Ascending aorta (tissue), 2 donors: ENCODE measurements at places on chromosomes 3 and 15.

DNA sequence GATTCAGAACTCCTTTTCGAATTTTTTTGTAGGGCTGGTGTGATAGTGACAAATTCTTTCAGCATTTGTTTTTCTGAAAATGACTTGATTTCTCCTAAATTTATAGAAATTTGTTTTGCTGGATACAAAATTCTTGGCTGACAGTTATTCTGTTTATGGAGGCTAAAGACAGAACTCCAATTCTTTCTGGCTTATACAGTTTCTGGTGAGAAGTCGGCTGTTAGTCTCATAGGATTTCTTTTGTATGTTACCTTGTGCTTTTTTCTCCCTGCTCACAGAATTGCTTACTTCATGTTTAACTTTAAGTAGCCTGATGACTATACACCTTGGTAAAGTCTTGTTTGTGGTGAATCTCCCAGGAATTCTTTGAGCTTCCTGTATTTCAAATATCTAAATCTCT, 1264.6 kb downstream of the NSUN3 start:
- H3K36me3 ChIP-seq: no peaks in the 10 kb centered on the region
- H3K4me1 ChIP-seq: no peaks in the 10 kb centered on the region
- H3K4me3 ChIP-seq: no peak overlapping the region

- H3K27me3 ChIP-seq: no peaks in the 10 kb centered on the region
- peaks cover 9% of the 10 kb centered on the region for H3K4me1 ChIP-seq
- H3K27ac ChIP-seq: no peak overlapping the region
- no peak overlapping the region for H3K4me3 ChIP-seq
- no peaks in the 10 kb centered on the region for H3K36me3 ChIP-seq
- no peak for DNase-seq
Measured at GRCh38 chr3:190122198-190122771, 1.6 kb upstream of the P3H2 start.

GRCh38 chr3:13222891-13223573, 149.8 kb upstream of the IQSEC1 start:
- H3K4me3 ChIP-seq: no peak overlapping the region
- no peak overlapping the region for H3K27ac ChIP-seq
- H3K27me3 ChIP-seq: no peaks in the 10 kb centered on the region

DNA sequence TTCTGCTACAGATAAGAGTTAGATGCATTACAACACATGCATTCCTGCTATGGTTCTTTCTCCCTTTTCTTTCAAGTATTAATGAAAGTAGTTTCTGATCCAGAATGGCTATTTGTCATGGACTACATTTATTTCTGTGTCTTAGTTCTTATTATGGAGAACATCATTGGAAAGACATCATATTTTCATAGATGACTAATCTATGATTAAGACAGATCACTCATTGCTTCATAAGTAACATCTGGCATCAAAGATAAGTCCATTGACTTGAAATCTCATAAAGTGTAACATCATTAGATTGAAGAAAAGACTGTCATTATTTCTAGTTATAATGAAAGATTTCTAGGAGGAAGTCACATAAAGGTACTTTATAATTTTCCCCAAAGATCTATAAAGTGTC, 366.7 kb downstream of the NSUN3 start:
- H3K27me3 ChIP-seq: no peaks in the 10 kb centered on the region
- no peaks in the 10 kb centered on the region for H3K4me1 ChIP-seq
- no peaks in the 10 kb centered on the region for H3K36me3 ChIP-seq

DNA sequence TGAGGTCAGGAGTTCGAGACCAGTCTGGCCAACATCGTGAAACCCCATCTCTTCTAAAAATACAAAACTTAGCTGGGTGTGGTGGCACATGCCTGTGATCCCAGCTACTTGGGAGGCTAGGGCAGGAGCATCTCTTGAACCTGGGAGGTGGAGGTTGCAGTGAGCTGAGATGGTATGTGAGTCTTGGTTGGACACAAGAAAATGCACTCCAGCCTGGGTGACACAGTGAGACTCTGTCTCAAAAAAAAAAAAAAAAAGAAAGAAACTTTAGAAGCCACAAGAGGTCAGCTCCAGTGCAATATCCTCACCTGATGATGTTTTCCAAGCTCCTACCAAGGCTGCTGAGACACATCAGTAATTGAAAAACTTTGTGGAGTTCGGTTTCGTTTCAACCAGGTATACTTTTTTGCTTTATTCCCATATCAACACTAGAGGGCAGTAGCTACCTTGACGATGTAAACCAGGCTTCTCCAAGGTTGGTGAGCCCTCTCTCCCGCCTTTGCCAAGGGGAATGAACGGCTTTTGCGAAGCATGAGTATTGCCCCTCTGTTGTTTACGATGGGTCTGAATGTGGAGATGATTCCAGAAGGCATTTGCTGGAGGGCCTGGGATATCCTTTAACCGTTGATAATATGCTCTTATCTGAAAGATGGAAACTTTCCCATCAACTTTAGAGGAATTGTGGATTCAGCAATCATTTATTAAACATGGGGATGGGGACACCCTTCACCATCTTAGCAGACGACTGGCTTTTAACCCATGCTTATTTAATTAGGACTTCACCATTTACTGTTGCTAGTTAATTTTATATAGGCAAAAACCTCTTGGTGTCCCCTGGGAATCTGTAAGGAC, 202.8 kb downstream of the SV2B start:
- DNase-seq: no peak
- H3K27me3 ChIP-seq: no peaks in the 10 kb centered on the region
- H3K4me1 ChIP-seq: no peaks in the 10 kb centered on the region
- H3K27ac ChIP-seq: no peak overlapping the region
- H3K36me3 ChIP-seq: no peaks in the 10 kb centered on the region
- no peak overlapping the region for H3K4me3 ChIP-seq

- H3K4me1 ChIP-seq: no peaks in the 10 kb centered on the region
- H3K4me3 ChIP-seq: no peak overlapping the region
- no peak for DNase-seq
- H3K27ac ChIP-seq: no peak overlapping the region
Measured at GRCh38 chr3:173690542-173691180, 293.1 kb downstream of the NLGN1 start.

- peak overlapping the region; percentile 65 for H3K27ac ChIP-seq
- H3K4me1 ChIP-seq: no peaks in the 10 kb centered on the region
- H3K36me3 ChIP-seq: no peaks in the 10 kb centered on the region
- DNase-seq: peak; percentile 83
- H3K4me3 ChIP-seq: peak overlapping the region; percentile 53
- H3K27me3 ChIP-seq: no peaks in the 10 kb centered on the region
Measured at GRCh38 chr15:99925661-99926461, 192.6 kb upstream of the LYSMD4 start.

GRCh38 chr3:172089250-172089649, 49.9 kb downstream of the FNDC3B start:
- no peaks in the 10 kb centered on the region for H3K36me3 ChIP-seq
- no peak overlapping the region for H3K4me3 ChIP-seq
- H3K27ac ChIP-seq: no peak overlapping the region

GRCh38 chr15:43939070-43939469, 112.3 kb downstream of the WDR76 start:
- H3K27me3 ChIP-seq: no peaks in the 10 kb centered on the region
- H3K36me3 ChIP-seq: no peaks in the 10 kb centered on the region
- no peak overlapping the region for H3K27ac ChIP-seq
- no peaks in the 10 kb centered on the region for H3K4me1 ChIP-seq
- H3K4me3 ChIP-seq: no peak overlapping the region
- DNase-seq: no peak

- peak overlapping the region; percentile 38 for H3K27ac ChIP-seq
- H3K36me3 ChIP-seq: no peaks in the 10 kb centered on the region
- no peaks in the 10 kb centered on the region for H3K27me3 ChIP-seq
- H3K4me1 ChIP-seq: peaks cover 12% of the 10 kb centered on the region
- H3K4me3 ChIP-seq: no peak overlapping the region
- no peak for DNase-seq
Measured at GRCh38 chr15:58227706-58228543, 89.7 kb downstream of the AQP9 start.

DNA sequence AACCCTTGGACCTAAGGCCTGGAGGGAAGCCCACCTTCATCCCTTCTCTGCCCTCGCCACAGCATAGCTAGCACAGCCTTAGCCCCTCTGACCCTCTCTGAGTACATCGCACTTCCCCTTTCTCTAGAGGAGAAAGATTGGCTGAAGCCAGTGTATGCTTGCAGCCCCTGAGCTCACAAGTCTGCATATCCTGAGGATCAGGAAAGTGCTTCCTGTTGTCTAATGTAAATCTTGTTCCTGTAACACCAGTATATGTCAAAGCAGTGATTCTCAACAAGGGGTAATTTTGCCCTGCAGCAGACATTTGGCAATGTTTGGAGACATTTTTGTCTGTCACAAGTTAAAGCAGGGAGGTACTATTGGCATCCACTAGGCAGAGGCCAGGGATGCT, 2.2 kb upstream of the PRKCD start:
- H3K36me3 ChIP-seq: no peaks in the 10 kb centered on the region
- peak overlapping the region; percentile 9 for H3K27ac ChIP-seq
- no peak overlapping the region for H3K4me3 ChIP-seq
- peaks cover 9% of the 10 kb centered on the region for H3K4me1 ChIP-seq
- no peaks in the 10 kb centered on the region for H3K27me3 ChIP-seq
- DNase-seq: no peak

DNA sequence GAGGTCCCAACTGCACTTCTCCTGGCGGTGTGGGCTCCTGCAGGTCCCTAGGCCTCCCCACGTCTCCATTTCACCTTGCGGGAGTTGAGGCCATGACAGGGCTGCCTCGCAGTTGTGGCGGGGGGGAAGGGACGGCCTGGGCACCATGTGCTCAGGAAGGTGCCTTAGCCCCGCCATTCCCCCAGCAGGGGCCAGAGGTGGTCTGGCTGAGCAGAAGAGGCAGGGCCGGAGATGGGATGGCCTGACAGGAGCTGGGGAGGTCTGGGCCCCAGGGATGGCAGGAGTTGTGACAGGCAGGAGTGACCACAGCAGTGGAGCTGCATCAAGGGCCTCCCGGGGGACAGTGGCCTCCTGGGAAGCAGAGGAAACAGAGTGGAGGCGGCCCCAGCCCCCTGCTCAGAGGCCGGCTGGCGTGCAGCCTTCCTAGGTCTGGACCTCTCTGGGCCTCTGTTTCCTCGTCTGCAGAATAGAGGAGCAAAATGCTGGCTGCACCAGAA, 18.7 kb upstream of the KLF15 start:
- H3K4me3 ChIP-seq: no peak overlapping the region
- H3K36me3 ChIP-seq: no peaks in the 10 kb centered on the region
- H3K4me1 ChIP-seq: no peaks in the 10 kb centered on the region

DNA sequence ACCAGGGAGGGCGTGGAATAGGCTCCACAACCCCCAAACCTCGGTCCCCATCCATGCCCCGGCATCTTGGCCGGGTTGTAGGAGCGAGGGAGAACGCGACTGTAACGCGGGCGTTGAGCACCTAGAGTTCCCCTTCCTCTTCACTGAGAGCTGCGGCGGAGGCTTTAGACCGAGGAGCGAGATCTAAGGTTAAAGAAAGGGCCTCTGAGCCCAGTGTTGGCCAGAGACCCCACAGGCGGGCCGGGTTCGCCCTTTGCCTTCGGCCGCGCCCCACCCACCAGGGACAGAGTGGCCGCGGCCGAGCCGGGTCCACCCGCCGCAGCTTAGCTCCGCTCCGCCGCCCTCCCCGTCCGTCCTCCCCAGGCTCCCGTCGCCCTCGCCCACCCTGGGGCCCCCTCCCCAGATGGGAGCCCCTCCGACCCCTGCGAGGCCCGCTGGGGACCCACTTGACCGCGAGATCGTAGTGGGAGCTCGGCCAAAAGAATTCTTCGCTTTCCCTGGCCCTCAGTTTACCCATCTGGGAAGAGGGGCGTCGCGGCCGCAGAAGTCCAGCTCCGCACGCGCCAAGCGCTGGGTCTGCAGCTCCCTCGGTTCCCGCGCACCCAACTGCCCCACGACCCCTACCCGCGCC, 425 bp downstream of the ANPEP start:
- no peak overlapping the region for H3K27ac ChIP-seq
- peaks cover 12% of the 10 kb centered on the region for H3K27me3 ChIP-seq
- no peaks in the 10 kb centered on the region for H3K36me3 ChIP-seq
- H3K4me1 ChIP-seq: peaks cover 2% of the 10 kb centered on the region
- DNase-seq: no peak

GRCh38 chr3:39501968-39502837, 34.7 kb downstream of the MOBP start:
- H3K4me3 ChIP-seq: peak overlapping the region; percentile 29
- H3K27ac ChIP-seq: no peak overlapping the region
- no peaks in the 10 kb centered on the region for H3K4me1 ChIP-seq
- no peaks in the 10 kb centered on the region for H3K27me3 ChIP-seq

DNA sequence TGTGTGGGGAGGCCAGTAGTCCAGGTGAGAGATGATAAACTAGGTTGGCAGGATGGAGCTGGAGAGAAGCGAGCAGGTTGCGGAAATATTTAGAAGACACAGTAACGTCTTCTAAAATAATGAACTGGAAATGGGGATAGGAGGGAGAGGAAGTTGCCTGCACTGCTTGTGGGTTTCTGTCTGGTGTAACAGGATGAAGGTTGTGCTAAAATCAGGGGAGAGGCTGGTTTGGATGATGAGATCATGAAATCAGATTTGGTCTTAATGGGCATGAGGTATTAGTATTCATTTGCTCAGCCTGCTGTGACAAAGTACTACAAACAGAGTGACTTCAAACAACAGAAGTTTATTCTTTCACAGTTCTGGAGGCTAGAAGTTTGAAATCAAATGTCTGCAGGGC, 32.1 kb upstream of the TNFAIP8L3 start:
- DNase-seq: no peak
- no peaks in the 10 kb centered on the region for H3K36me3 ChIP-seq

DNA sequence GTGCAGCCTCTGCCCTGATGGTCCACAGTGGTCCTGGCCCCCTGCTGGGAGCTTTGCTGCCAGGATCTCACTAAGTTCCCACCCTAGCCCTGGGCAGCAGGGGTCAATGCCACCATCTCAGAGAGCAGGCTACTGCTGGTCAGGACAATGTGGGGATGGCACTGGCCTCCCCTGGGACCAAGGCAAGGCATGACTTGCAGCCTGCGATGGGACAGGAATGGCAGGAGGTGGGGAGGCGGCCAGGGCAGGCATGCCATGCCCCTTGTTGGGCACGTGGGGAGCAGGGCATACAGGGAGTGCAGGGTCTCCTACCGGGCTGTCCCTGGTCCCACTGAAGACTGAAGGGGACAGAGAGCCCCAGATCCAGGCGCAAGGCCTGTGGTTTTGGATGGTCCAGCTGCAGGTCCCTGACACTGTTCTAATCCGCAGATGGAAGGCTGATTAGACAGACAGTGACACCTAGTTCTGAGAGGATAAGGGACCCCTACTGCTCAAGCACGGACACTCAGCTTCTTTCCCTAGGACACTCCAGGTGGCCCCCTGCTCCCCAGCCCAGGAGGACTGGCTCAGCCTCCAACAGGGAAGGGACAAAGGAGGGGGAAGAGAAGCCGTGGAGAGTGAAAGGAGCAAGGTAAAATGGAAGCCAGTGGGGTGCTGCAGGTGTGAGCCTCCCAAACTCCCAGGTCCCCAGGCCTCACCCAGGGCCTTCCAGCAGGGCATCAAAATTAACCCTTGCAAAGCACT, 69.2 kb upstream of the RPL32 start:
- peaks cover 82% of the 10 kb centered on the region for H3K36me3 ChIP-seq
- no peak overlapping the region for H3K4me3 ChIP-seq
- no peak for DNase-seq
- H3K4me1 ChIP-seq: no peaks in the 10 kb centered on the region
- no peak overlapping the region for H3K27ac ChIP-seq

GRCh38 chr3:72633534-72633933, 214.7 kb downstream of the SHQ1 start:
- no peak overlapping the region for H3K27ac ChIP-seq
- H3K27me3 ChIP-seq: no peaks in the 10 kb centered on the region
- no peak overlapping the region for H3K4me3 ChIP-seq
- no peaks in the 10 kb centered on the region for H3K36me3 ChIP-seq
- no peak for DNase-seq

- no peak overlapping the region for H3K27ac ChIP-seq
- H3K4me1 ChIP-seq: no peaks in the 10 kb centered on the region
- H3K4me3 ChIP-seq: no peak overlapping the region
- no peaks in the 10 kb centered on the region for H3K27me3 ChIP-seq
- no peaks in the 10 kb centered on the region for H3K36me3 ChIP-seq
Measured at GRCh38 chr3:50876947-50877346, 202.2 kb downstream of the DOCK3 start.
